ENCODE measurements at places on chromosomes 5 and 9. TPM values are rescaled to one million over a fixed set of nuclear protein-coding genes. Genes with fewer than 3 reads are reported as not detected.

Gene GABRA6
- total RNA-seq: not detected

Gene JAKMIP2
- not detected for total RNA-seq

Gene NAIP
- total RNA-seq: 0.67 TPM

Gene PCDHGB7
- 0.06 TPM for total RNA-seq

Gene IFNA2
- total RNA-seq: not detected

Gene FSTL4
- total RNA-seq: 6.3 TPM

Gene HAPLN1
- total RNA-seq: not detected

Gene BTNL8
- total RNA-seq: not detected

Gene ANKRD34B
- total RNA-seq: 0.25 TPM

Measured in A549 treated with ZK216348 at 1 μM for 4 hours (cell line).